ENCODE measurements at places on chromosomes 5 and 9.

- H3K4me3 ChIP-seq, result no peak overlapping the region
- H3K36me3 ChIP-seq, result no peaks in the 10 kb centered on the region
- DNase-seq, result no peak
- H3K27me3 ChIP-seq, result peaks cover 12% of the 10 kb centered on the region
- H3K4me1 ChIP-seq, result peaks cover 10% of the 10 kb centered on the region
Measured at GRCh38 chr5:88879724-88880123, 3.3 kb downstream of the MEF2C start.

DNA sequence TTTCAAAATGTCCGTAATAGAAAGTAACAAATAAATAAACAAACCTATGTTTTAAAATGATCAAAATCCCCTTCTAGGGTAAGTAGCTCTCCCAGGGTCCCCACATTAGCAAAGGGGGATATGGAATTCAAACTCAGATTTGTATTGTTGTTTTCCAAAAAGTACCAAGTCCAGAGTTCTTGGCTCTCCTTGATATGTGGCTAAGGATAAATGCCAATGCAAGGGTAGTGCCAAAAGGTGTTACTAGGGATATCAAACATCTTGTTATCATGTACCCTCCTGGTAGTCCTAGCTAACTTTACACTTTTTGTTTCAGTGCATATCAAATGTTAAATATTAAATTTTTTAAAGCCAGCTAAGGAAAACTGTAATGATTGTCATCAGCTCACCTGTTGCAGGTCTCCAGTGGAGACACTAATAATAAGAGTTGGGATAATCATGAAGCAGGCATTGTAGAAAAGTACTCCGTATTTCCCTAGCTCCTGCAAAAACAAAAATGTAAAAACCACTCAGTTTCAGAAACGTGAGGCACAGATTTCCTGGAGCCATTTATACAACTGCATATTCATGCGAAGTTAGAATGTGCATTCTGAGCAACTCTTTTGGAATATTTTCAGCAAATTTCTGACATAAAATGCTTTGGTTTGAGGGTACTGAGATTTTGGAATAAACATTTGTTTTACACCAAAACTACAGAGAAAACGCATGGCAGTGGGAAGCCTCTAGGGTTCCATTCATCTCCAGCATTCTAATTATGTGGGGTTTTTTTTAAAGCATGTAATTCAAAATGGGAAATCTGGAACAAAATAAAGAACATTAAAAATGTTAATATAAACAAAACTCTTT lies 39.8 kb downstream of the SLC35D2 start:
- H3K4me3 ChIP-seq, result no peak overlapping the region
- H3K36me3 ChIP-seq, result no peaks in the 10 kb centered on the region
- no peaks in the 10 kb centered on the region for H3K4me1 ChIP-seq
- no peaks in the 10 kb centered on the region for H3K27me3 ChIP-seq

GRCh38 chr9:136044207-136044970 lies 50.7 kb downstream of the NACC2 start:
- no peaks in the 10 kb centered on the region for H3K4me1 ChIP-seq
- H3K27ac ChIP-seq, result no peak overlapping the region
- no peaks in the 10 kb centered on the region for H3K27me3 ChIP-seq
- no peak overlapping the region for H3K4me3 ChIP-seq

DNA sequence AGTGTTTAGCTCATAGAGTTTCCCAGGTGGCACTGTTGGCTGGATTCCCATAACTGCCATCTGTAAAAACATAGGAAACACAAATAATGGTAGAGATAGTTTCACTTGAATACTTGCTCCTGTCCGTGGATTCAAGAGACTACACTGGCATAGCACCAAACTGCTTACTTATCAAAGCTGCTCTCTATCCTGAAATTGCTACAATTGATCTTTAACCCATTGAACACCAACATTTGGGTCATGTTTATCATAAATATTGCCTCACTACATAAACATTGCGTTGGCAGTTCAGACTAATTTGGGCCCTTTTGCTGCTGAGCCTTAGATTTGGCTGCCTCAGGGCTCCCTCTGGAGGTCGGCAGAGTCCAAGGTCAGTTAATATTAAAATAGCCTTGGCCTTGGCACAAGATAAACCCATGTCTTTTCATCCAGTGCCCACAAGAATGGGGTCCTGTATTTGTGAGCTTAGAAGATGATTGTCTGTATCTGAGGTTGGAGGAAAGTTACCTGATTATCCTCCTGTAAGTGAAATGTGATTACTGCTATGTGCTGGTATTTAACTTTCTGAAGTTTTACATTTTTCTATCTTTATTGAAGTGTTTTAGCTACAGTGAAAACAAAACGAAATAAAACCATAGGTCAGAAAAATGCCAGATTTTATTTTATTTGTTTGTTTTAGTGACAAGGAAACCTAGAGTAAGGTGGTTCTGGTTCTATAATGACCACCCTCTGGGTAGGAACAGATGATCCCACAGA lies 4.0 kb upstream of the RANBP3L start:
- H3K27ac ChIP-seq, result no peak overlapping the region
- DNase-seq, result no peak
- H3K4me3 ChIP-seq, result no peak overlapping the region
- H3K36me3 ChIP-seq, result no peaks in the 10 kb centered on the region

DNA sequence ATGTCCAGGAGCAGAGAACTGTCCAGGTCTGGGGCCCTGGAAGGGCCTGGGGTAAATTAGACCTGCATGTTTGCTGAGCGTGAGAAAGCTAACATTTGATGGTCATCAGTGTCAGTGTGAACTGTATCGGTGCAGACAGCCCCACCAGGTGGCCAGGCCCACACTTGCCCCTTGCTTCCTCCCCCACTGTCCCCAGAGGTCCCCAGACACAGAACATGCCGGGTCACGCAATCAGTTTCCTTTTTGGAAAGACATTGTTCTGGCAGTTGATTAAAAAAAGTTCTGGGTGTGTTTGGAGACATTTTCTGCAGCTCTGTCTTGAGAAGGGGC lies 1.5 kb downstream of the NKD2 start:
- no peak overlapping the region for H3K27ac ChIP-seq
- DNase-seq, result no peak
- H3K36me3 ChIP-seq, result no peaks in the 10 kb centered on the region
- peaks cover 3% of the 10 kb centered on the region for H3K4me1 ChIP-seq
- peaks cover 85% of the 10 kb centered on the region for H3K27me3 ChIP-seq
- H3K4me3 ChIP-seq, result no peak overlapping the region

- H3K27ac ChIP-seq, result no peak overlapping the region
- no peak for DNase-seq
- no peak overlapping the region for H3K4me3 ChIP-seq
Measured at GRCh38 chr5:1914471-1914870, 31.7 kb upstream of the IRX4 start.

GRCh38 chr5:125326150-125326510 lies 579.7 kb upstream of the ZNF608 start:
- no peaks in the 10 kb centered on the region for H3K36me3 ChIP-seq

DNA sequence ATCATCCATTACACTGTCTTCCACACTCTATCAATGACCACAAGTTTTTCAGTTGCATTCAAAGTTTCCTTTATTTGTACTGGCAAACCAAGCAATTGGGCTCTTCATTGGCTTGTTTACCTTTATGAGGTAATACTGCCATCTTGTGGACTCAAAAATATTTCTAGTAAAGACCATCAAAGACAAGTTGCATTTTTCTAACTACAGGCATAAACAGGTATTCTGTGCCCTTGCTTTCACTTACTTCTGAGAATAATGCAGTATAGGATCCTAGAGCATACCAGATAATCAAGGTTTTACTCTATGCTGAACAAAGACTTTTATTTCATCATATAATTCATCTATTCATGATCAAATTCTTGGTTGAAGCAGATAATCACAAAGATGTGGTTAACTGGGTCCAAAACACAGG lies 173.7 kb upstream of the POU5F2 start:
- H3K4me3 ChIP-seq, result no peak overlapping the region
- no peaks in the 10 kb centered on the region for H3K4me1 ChIP-seq
- H3K27me3 ChIP-seq, result no peaks in the 10 kb centered on the region
- DNase-seq, result no peak
- no peak overlapping the region for H3K27ac ChIP-seq
- H3K36me3 ChIP-seq, result no peaks in the 10 kb centered on the region

DNA sequence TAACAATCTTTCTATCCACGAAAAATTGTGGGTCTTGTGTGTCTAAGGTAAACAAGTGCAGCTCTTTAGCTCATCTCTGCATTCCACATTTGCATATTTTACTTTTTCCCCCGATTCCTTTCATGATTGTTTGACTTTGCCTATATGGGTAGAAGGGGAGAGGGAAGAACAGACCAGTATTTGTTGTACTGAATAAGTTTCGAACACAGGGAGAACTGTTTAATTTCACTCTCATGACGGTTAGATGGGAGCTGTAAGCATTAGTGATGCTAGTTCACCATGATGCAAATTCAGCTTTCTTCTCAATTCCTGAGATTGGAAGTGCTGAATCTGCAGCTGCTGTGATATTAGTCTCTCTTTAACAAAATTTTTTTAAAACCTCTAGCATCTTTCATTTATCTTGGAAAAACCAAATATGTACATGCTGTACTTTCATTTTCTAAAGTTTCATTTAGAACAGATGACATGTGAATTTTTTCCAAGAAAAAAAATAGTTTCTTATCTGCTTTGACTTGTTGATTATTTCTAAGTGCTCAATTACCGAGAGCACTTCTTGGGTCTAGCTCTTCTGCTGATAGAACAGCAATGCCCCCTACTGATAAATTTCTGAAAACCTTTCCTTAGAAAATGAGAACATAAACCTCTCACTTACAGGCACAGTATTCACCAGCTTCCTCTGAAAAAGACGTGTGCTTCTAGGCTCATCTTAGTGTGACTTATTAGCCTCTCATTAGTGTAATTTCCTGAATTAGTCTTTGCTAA lies 149.5 kb downstream of the BAAT start:
- no peaks in the 10 kb centered on the region for H3K36me3 ChIP-seq
- no peaks in the 10 kb centered on the region for H3K4me1 ChIP-seq
- no peak overlapping the region for H3K27ac ChIP-seq
- DNase-seq, result no peak

DNA sequence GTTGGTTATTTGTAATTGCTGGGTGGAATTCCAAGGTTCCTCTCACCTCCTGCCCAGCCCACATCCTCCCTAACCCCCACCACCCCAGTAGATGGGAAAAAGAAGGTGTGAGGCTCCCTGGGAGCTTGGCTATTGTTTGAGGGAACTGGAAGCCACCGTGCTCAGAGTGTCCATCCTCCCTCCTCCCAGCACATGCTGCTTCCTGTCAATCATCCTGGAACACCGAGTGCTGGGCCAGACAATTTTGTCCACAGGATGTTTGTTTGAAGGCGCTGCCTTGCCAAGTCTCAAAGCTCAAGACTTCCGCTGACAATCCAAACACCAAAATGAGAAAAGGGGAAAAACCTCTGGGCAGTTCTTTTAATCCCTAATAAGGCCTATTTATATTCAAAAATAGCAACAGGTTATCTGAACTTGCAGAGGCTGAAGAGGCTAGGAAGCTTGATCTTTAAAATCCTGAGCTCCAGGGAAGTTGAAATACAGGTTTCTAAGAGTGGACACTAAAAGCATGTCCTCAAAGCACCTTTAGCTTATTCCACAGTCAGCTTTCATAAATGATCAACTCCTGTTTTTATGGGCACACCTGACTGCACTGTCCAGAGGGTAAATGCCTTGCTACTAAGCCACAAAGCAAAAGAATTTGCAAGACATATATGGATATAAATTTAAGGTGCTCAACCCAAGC lies 286.7 kb downstream of the NFIB start:
- no peak overlapping the region for H3K27ac ChIP-seq
- no peaks in the 10 kb centered on the region for H3K4me1 ChIP-seq
- H3K4me3 ChIP-seq, result no peak overlapping the region

DNA sequence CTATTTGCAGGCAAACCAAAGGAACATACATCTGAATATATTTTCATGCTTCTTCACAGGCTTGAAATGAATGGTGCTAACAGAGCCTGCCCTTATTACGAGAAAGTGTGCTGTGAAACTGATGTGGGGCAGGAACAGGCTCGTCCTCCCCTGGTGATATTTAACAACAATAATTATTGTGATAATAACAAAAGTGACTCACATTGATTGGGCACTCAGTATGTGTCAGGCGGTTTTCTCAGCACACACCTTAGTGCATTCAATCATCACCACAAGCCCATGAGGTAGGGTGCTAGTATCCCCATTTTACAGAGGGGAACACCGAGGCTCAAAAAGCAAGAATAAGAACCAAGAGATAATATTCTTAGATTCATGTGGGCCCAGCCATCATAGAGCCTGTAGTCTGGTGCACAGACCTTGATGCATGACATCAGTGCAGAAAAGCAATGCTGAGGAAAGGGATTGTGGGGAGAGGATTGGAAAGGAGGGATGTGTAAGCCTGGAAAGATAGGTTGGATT lies 18.1 kb upstream of the BOD1 start:
- DNase-seq, result no peak
- H3K4me1 ChIP-seq, result no peaks in the 10 kb centered on the region

- H3K36me3 ChIP-seq, result no peaks in the 10 kb centered on the region
- H3K4me3 ChIP-seq, result no peak overlapping the region
- no peak for DNase-seq
- H3K4me1 ChIP-seq, result no peaks in the 10 kb centered on the region
- no peak overlapping the region for H3K27ac ChIP-seq
- H3K27me3 ChIP-seq, result no peaks in the 10 kb centered on the region
Measured at GRCh38 chr5:39519566-39520231, 94.9 kb upstream of the DAB2 start.

- no peak overlapping the region for H3K27ac ChIP-seq
- H3K4me3 ChIP-seq, result no peak overlapping the region
- H3K36me3 ChIP-seq, result no peaks in the 10 kb centered on the region
- no peaks in the 10 kb centered on the region for H3K4me1 ChIP-seq
- H3K27me3 ChIP-seq, result no peaks in the 10 kb centered on the region
- DNase-seq, result no peak
Measured at GRCh38 chr9:90368928-90369327, 273.7 kb downstream of the DIRAS2 start.

DNA sequence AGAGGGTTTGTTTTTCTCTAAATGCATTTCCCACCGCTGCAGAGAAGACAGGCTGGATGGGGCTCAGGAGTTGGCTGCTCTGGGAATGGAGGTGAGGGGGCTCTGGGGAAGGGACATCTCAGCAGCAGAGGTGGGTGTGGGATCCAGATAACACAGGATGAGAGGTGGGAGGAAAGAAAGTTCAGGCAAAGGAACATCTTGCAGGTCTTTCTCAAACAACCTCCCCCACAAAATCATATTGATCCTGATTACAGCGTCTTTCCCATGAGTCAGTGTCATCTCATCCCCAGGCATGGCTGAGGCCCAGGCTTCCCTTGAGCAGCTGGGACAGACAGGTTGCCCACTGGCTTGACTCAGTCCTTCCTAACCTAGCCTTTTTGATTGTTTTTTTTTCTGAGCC lies 11.3 kb upstream of the ACSL6 start:
- DNase-seq, result no peak
- no peaks in the 10 kb centered on the region for H3K36me3 ChIP-seq
- peaks cover 56% of the 10 kb centered on the region for H3K4me1 ChIP-seq
- H3K27ac ChIP-seq, result no peak overlapping the region
- peaks cover 3% of the 10 kb centered on the region for H3K27me3 ChIP-seq

DNA sequence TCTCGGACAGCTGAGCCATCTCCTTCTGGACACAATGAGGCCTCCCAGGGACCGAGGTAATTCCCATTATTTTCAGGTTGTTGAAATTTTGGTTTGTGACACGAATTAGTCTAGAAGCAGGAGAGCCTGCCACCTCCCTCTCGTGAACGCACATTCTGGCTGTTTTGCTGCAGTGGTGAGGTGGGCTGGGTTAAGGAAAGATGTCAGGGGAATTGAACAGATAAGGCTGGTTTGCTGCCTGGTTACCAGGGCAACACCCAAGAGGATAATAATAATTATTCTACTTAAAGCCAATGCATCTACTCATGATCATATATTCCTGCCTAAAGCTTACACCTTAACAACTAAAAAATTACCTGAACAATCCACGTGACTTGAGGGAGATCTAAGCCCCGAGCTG lies 38.1 kb downstream of the DDX31 start:
- H3K4me1 ChIP-seq, result no peaks in the 10 kb centered on the region
- H3K4me3 ChIP-seq, result no peak overlapping the region
- peaks cover 51% of the 10 kb centered on the region for H3K36me3 ChIP-seq
- no peaks in the 10 kb centered on the region for H3K27me3 ChIP-seq
- no peak for DNase-seq

Measured in T-cell (primary cell).